ENCODE measurements at places on chromosomes 13 and 19. TPM values are rescaled to one million over a fixed set of nuclear protein-coding genes. Genes with fewer than 3 reads are reported as not detected.

Gene FOXA3
- polyA plus RNA-seq = not detected

Gene ZNF829
- 4.5 TPM for polyA plus RNA-seq

Gene KIR2DL1
- polyA plus RNA-seq = not detected

DNA sequence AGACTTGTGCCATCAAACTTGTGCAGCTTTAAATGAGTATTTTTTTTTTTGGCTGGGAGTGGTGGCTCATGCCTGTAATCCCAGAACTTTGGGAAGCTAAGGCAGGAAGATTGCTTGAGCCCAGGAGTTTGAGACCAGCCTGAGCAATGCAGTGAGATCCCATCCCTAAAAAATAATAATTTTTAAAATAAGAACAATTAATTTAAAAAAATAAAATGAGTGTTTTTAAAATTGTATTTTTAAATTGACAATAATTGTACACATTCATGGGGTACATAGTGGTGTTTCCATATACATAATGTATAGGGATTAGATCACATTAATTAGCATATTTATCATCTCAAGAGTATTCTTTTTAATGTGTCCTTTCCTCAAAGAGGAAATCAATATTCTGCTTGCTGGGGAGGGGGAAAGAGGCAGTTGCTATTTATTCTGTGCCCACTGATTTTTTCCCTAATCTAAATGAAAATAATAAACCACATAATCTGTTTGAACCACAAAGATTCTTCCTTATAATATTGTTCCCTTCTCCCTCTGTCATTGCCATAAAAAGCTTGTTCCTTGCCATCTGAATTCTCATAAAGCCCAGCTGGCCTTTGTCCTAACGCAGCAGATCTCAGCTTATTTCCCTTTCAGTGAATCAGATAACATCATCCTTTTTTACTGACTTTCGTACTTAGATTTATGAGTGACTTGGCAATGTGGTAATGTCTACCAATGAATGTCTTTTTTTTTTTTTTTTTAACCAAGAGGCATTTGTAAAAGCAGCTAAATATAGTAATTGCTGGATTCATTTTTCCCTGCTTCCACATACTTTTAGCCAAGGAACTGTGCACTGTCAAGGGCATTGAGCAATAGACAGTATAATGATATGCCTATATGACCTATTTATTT, 81.8 kb upstream of the RUBCNL start:
- H3K4me3 ChIP-seq = no peak overlapping the region
- H3K27ac ChIP-seq = no peak overlapping the region
- no peak for DNase-seq
- no peaks in the 10 kb centered on the region for H3K4me1 ChIP-seq
- no peaks in the 10 kb centered on the region for H3K36me3 ChIP-seq

GRCh38 chr19:8097198-8097597, 44.6 kb downstream of the CCL25 start:
- DNase-seq = no peak
- peaks cover 14% of the 10 kb centered on the region for H3K27me3 ChIP-seq
- no peaks in the 10 kb centered on the region for H3K4me1 ChIP-seq

DNA sequence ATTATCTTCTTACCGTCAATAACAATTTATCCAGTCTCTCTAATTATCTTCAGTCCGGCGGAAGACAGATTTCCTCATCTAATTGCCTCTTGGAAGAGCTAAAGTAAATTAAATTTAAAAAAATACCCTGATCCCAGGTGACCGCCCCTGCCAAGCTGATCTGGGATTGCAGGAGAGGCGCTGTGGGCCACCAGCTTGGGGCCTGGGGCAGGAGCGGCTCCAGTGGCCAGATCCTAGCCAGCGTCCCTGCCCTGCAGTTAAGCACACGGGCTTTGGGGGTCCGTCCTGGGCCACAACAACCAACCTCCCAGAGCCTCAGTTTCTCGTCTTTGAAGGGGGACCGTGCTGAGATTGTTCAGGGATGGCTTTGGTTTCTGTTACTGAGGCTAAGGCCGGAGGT, 12.4 kb upstream of the TMEM255B start:
- no peaks in the 10 kb centered on the region for H3K36me3 ChIP-seq
- H3K4me3 ChIP-seq = no peak overlapping the region
- no peaks in the 10 kb centered on the region for H3K4me1 ChIP-seq
- peaks cover 9% of the 10 kb centered on the region for H3K27me3 ChIP-seq
- DNase-seq = no peak
- H3K27ac ChIP-seq = no peak overlapping the region

DNA sequence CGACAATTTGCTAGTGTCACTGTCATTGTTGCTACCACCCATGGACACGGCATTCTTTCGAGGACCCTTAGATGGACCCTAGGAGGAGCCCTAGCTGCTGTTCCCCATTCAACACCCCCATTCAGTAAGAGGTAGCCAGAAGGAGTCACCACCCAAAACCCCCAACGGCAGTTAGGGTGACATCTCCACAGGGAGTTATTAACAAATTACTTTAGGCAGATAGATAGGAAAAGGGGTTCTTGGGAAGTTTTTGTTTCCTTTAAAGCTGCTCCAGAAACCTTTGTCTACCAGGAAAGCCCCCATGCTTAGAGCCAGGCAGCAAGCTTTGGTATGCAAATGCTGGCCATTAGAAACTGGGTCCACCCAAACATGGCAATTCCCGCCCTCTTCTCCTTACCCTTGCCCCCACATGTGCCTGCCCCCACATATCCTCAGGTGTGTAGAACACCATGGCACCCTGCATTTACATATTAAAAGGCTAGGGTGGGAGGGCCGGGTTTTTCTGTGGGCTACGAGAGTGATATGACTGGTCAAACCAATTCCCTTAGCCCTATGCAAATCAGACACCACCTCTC, 190.9 kb downstream of the SLITRK6 start:
- no peaks in the 10 kb centered on the region for H3K27me3 ChIP-seq
- H3K4me1 ChIP-seq = no peaks in the 10 kb centered on the region
- no peaks in the 10 kb centered on the region for H3K36me3 ChIP-seq
- H3K4me3 ChIP-seq = no peak overlapping the region
